ENCODE measurements at places on chromosomes 11 and 22.

GRCh38 chr11:68153742-68154141 is 32.6 kb upstream of the CHKA start:
- DNase-seq: no peak

DNA sequence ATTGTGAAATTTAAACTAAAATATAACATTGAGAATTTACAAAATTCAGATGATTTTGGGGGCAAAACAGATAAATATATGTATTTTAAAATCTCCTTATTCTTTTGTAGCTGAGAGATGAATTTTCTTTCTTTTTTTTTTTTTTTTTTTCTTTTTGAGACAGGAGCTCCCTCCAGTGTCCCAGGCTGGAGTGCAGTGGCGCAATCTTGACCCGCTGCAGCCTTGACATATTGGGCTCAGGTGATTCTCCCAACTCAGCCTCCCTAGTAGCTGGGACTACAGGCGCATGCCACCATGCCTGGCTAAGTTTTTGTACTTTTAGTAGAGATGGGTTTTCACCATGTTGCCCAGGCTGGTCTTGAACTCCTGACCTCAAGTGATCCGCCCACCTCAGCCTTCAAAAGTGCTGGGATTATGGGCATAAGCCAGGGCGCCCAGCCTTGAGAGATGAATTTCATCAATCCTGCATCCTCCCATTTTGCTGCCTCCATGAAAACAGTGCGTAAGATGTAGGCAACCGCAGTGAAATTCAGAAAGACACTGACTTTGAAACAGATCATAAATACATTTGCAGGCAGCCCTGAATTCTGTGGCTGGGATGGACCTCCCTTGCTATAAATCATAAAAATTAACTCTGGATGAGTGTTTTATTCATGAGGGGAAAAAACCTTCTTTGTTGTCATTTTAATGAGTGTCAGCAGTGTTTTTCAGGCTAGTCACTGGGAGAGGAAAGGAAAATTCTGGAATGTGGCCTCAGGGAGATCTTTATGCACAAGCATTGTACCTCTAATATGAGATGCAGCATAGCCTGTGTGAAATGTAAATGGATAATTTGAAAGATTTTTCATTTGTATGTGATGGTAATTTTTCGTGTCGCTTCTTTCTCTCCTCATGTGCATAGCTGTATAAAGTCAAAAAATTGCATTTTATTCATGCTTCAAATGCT is 14.4 kb downstream of the ELMOD1 start:
- no peak for DNase-seq

GRCh38 chr11:110410651-110411050 is 19.1 kb upstream of the FDX1 start:
- peak; percentile 8 for DNase-seq

DNA sequence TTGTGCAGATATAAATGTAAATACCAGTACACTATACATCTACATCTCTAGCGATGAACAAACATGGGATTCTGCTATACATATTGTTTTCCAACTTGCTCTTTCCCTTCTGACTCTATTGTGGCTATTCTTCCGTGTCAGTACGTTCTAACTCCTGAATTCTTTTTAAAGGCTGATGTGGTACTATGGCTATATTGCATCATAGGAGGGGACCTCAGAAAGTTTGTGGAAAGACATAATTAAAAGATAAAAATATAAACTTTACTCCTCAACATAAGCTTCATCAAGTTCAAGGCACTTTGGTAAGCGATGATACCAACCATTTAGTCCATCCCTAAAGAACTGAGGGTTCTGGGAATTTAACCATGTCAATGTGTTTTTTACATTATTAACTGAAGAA is 72.8 kb downstream of the LDLRAD3 start:
- DNase-seq: no peak

GRCh38 chr11:84865257-84865656 is 761.9 kb downstream of the DLG2 start:
- DNase-seq: peak; percentile 44
